SW480 (cell line): ENCODE measurements at places on chromosomes 11 and 22.

- peak; percentile 52 for DNase-seq
Observed at GRCh38 chr22:40898850-40899357, 37.0 kb upstream of the DNAJB7 start.

DNA sequence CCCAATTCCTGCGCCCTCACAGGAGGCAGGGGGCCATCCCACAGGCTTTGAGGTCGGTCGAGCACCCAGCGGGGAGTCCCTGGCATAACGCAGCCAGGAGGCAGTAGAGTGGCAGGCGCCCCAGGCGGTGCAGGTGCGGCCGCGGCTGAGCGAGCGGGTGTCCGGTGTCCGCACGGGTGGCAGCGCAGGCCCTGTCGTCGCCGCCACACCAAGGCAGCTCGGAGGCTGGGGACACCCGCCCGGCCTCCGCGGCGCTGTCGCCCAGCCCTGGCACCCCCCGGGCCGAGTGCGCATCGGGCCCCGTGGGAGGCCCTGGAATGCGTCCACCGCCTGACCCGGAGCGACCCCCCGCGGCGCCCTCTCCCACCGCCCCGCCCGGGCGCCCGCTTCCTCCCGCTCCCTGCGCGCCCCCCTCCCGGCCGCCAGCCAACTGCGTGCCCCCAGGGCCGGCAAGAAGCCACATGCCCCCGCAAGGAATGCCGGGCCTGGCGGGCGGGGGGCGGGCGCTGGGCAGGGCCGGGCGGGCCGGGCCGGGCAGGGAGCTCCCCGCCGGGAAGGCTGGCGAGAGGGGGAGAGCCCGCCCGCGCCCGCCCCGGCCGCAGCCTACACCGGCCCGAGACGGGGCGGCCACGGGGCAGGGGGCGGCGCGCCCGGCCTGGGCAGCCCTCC, 33.9 kb downstream of the PRDM11 start:
- DNase-seq, result peak; percentile 82

DNA sequence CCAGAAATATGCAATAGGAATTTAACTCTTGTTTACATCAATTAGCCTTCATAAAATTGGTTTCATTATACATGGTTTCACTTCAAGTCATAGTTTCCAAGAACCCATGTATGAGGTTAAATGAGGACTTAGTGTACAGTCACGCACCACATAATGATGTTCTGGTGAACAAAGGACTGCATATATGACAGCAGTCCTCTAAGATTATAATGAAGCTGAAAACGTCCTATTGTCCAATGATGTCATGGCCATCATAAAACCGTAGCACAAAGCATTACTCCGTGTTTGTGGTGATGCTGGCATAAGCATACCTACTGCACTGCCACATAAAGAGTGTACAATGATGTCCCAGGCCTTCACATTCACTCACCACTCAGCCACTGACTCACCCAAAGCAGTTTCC, 31.1 kb downstream of the SMCO4 start:
- no peak for DNase-seq

DNA sequence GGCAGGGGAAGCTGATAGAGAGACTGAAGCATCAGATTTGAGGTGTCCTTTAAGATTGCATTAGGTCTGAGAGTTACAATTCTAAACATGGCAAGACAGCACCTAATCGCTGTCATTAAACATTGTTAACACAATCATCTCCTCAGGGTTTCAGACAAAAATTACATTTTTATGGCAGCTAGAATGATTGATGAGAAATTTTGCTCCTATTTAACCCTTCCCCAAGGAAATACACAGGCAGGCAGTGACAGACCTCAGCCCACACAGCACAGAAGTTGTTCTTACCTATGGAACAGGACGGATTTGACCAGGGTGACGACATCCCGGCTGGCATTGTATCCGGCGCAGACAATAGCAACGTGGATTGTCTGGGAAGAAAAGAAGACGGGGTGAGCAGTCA, 294.3 kb downstream of the LARGE1 start:
- DNase-seq, result no peak

- DNase-seq, result no peak
Observed at GRCh38 chr11:19460718-19461405, 220.1 kb upstream of the E2F8 start.

DNA sequence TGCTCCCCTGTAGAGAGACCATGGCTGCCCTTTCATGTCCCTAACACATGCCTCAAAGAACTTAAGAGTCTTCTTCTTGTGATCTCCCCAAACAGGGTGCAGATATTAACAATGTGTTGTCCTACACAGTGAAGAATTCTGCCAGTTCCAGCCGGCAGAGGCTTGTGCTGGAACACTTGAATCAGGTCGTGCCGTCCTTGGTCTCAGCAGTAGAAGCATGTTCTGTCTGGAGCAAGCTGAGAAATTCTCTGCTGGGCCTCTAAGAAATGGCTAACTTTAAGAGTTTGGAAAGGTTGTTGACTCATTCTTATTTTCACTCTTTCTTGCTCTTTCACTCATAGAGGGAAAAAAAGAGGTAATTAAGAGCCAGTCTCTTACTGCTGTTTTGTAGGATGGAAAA, 71.1 kb upstream of the SLC25A18 start:
- DNase-seq, result no peak

- DNase-seq, result no peak
Observed at GRCh38 chr11:110468121-110468520, 38.4 kb downstream of the FDX1 start.

GRCh38 chr11:6681505-6681904, 1.6 kb downstream of the MRPL17 start:
- DNase-seq, result no peak

- DNase-seq, result no peak
Observed at GRCh38 chr11:8937159-8937558, 4.4 kb upstream of the C11orf16 start.

DNA sequence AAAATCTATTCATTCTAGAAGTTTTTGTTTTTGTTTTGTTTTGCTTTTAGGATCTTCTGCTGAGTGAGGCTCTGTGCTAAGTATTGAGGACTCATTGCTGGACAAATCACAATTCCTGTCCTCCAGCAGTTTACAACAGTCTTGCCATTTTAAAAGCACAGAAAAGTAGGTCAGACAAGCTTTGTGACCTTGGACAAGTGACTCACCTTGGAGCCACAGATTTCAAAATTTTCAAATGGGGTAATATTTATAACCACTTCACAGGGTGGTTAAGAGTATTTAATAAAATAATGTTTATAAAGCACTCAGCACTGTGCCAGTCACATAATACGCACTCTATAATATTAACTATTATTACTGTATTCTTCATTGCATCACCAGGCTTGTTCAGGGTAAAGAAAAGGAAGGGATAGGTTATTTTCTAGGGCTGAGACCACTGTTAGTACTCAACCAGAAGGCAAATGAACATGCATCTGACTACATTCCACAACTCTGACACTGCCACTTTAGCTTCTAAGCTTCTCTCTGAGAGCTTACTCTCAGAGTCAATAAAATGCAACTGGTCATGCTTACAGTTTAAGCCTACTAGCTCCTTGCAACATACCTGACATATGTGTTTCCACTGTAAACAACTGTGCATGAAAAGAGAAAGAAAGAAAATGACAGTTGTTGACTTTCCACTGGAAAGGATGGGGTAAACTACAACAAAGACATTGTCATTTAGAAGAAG, 63.2 kb upstream of the FIBIN start:
- no peak for DNase-seq

GRCh38 chr22:37287550-37287951, 5.2 kb downstream of the CYTH4 start:
- DNase-seq, result no peak

GRCh38 chr11:33761471-33761870, 12.8 kb downstream of the FBXO3 start:
- no peak for DNase-seq

DNA sequence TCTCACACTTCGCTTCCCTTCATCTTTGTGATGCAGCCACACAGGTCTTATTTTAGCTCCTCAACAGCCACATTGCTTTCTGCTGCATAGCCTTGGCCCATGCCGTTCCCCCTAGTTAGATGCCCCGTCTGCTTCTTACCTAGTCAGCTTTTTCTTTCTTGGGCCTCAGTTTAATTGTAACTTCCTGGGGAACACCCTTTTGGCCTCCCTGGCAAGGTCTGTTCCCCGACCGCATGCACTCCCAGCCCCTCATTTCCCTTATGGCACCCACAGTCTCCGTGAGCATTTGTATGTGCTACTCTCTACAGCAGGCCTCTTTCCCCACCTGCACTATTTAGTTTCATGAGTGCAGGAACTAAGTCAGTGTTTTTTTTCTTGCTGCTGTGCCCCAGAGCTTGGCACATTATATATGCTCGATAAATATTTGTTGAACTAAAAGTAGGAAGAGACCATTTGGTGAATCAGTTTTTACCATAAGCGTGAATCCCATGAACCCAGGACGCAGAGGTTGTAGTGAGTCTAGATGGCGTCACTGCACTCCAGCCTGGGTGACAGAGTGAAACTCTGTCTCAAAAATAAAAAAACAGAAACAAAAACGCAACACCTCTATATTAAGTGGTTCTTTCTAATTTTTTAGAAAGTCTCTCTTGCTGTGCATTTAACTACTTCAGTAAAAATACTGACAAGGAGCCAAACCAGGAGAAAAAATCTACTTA, 38.5 kb downstream of the TNRC6B start:
- no peak for DNase-seq

- DNase-seq, result no peak
Observed at GRCh38 chr11:12173111-12173510, 62.7 kb downstream of the MICAL2 start.

DNA sequence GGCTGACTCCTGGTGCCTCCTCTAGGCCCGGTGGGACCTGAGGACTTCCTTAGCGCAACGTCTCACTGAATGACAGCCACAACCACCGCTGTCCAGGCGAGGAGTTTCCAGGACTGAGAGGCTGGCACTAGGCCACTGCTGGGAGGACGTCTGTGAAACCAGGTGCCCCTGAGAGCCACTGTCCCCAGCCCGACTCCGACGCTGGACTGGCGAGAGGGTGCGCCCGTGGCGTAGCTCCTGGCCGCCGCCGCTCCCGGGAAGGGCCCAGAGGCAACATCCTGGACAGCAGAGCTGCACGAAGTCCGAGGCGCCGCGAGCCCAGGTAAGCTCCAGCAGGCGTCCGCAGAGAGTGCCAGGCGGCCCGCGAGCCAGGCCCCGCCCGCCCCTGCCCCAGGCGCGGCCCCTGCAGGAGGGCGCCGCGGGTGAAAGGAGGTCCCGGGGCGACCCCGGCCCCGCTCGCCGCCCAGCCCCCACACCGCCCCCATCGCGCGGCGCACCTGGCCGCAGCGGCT, 525 bp downstream of the DGCR2 start:
- DNase-seq, result peak; percentile 50

GRCh38 chr22:25069758-25070481, 117.4 kb downstream of the KIAA1671 start:
- DNase-seq, result no peak

- peak; percentile 59 for DNase-seq
Observed at GRCh38 chr11:44680982-44681597, 45.7 kb upstream of the TSPAN18 start.

DNA sequence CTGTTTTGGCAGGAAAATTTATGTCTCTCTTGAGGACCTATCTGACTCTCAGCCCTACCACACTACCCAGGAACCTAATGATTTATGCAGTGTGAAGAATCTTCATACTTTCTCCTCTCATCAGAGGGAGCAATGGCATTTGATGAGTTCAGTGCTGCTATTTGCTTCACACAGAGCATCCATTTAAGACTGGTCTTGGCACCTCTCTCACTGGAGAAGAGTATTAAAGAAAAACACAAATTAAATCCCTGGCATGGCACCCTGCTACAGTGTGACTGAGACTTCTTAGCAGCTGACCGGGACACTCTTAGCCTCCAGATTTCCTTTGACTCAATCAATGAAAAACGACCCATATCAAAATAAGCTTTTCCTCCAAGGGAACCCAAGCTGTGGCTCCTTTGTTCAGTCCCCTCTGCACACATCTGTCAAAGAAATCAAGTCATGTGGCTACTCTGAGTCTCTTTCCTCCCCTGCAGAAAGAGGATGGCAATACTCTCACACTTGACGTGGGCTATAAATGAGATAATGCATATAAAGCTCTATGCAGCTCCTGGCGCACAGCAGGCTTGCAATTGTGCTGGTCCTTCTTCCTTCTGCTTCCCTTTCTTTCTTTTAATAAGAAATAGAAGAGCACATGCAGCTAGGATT, 186.1 kb upstream of the E2F8 start:
- DNase-seq, result no peak

DNA sequence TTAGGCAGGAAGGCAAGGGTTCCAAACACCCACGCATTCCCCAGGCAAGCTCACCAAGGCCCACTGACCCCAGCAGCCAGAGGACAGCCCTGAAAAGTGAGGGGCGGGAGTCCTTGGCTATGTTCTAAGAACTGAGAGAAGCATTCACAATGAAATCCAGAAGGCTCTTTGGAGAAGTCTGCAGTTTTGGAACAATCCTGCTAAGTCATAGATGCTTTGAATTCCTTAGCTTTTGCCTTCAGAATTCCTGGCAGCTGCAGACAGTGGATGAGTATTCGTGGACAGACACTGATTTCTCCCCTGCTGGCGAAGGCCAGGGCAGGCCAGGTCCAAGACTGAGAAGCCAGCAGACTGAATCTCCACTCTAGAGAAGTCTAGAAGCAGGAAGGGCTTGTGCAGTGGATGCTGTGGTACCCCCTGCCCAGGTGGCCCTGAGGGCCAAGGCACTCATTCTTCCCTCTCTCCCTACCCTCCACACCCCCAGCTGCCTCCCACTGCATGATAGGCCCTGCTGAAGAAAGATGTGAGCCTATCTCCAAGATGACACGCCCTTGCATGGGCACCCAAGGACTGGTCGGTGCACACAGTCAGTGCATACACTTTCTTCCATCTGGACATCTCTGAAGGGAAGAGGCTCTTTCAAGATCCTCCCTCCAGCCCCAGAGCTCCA, 133.2 kb upstream of the TEAD1 start:
- peak; percentile 9 for DNase-seq

- DNase-seq, result peak; percentile 71
Observed at GRCh38 chr11:34192481-34193401, 87.3 kb downstream of the NAT10 start.

DNA sequence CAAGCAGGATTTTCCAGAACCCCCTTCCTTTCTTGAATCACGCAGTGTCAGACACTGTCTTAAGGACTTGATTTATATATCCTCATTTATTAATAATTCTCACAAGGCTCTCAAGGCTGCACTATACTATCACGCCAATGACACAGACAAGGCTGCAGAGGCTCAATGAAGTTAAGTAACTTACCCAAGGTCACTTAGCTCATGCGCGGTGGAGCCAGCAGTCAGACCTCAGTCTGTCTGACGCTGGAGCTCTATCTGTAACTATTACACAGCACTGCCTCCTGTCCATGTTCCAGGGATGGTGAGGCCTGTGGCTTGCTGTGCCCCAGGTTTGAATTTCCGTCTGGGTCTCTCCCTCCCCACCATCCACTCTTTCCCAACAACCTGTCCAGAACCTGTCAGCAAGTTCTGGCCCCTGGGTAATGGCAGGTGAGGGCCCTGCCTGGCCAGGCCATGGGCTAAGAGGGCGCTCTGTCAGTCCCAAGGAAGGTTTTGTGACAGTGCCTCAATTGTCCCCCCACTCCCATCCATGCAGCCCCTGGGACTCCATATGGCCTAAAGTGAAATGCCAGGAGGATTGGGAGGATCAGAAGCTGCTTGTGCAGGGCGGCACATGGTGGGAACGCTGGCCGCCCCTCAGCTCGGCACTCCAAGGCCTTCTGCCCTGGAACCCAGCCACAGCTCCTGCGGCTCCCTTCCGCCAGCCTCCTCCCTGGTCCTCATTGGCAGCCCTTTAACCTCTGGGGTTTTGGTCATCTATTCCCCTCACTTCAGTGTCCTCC, 8.6 kb downstream of the KCNC1 start:
- no peak for DNase-seq
